ENCODE measurements at places on chromosomes 16 and 17. TPM values are rescaled to one million over a fixed set of nuclear protein-coding genes. Genes with fewer than 3 reads are reported as not detected.

DNA sequence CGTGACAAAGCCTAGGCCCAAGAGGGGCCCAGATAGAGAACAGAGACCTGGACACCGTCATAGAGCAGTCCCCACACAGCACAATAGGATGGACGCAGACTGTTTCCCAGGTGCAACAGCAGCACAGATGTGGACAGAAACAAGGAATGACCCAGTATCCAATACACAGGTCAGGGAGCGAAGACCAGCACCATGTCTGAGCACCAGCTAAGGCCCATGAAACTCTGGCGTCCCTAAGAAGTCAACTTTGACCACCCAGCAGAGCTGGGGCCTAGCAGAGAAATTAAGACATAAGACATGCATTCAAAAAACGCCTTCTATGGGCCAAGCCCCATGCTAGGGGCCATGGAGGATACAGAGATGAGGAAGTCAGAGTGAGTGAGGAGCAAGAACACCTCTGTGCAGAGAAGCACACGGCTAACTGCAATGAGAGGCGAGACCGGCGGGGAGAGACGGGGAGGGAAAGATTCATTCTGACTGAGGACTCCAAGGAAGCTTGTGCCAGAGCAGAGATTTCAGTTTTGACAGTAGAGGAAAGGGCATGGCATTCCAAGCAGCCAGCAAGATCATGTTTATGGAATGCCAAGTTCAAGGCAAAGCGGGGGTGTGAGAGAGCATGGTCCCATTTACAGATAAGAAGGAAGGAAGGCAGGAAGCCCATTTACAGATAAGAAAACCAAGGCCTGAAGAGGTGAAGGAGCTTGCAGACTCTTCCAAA, 50.8 kb downstream of the PITPNM3 start:
- no peak for DNase-seq

TPSG1 gene
- polyA plus RNA-seq: not detected

- no peak for DNase-seq
Measured at GRCh38 chr16:49049191-49049590, 232.4 kb downstream of the CBLN1 start.

MYH1 gene
- polyA plus RNA-seq: not detected

- DNase-seq: no peak
Measured at GRCh38 chr16:24689128-24689527, 40.3 kb upstream of the TNRC6A start.
